ENCODE measurements at places on chromosomes 3 and 15. TPM values are rescaled to one million over a fixed set of nuclear protein-coding genes. Genes with fewer than 3 reads are reported as not detected.
A peak's percentile ranks its signal among the peaks of the same experiment; 100 is the strongest.

DNA sequence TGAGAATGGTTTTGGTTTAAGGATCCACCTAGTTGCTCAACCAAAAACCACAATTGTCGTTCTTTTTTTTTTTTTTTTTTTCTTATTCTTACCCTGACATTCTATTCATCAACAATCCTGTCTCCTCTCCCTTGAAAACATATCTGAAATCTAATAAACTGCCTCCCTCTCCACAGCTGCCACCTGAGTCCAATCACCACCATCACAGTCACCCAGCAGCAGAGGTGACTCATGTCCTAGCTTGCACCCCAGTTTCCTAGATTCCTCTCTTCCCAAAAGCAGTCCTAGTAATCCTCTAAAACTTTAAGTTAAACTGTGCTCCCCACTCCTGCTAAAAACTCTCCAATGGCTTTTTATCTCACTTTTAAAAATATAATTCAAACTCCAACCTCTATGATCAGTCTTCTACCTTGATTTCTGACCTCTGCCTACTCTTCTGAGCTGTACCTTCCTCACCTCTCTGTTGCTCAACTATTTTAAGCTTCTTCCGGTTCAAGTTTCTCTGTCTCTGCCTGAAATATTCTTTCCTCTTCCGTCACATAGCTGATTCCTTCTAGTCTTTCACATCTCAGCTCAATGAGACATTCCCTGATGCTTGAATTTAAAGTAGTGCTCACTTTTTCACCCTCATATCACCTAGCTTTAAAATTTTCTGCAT lies 33.7 kb upstream of the RBMS3 start:
- no peak overlapping the region for H3K27ac ChIP-seq
- no peaks in the 10 kb centered on the region for H3K36me3 ChIP-seq
- H3K4me3 ChIP-seq: no peak overlapping the region

GRCh38 chr3:170049146-170050000 lies 11.6 kb downstream of the GPR160 start:
- H3K4me1 ChIP-seq: peaks cover 13% of the 10 kb centered on the region
- no peaks in the 10 kb centered on the region for H3K27me3 ChIP-seq
- H3K27ac ChIP-seq: no peak overlapping the region
- H3K36me3 ChIP-seq: peaks cover 1% of the 10 kb centered on the region
- no peak for DNase-seq

DNA sequence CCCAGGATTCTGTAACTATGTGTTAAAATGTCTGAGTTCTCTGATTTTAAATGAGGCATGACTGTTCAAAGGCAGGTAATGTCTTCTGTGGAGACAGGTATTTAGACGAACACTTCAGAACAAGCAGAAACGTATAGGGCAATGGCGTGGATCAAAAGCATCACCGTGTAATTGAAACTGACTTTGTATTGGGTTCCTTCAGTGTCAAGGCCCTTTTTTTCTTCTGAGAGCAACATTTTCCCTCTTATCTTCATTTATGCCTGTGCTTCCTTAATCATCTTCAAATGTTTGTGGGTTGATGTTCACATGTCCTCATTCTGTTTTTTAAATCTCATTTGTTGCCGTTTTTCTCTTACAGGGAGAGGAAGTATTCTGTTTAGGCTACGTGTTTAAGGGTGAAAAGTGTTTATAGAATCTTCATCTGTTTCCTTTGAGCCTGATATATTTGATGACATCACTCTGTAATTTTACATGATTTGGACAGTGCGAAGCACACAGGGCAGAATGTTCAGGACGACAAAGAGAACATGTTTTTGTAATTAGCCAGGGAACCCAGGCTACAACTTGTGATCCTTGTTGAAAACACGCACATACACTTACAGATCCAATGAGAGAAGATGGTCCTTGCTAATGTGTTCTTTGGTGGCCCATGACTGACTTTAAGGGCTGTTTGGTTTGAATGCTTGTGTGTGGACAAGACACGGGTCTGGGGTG lies 196.0 kb downstream of the LRTM1 start:
- no peaks in the 10 kb centered on the region for H3K27me3 ChIP-seq
- H3K36me3 ChIP-seq: no peaks in the 10 kb centered on the region
- DNase-seq: no peak
- H3K27ac ChIP-seq: no peak overlapping the region
- no peaks in the 10 kb centered on the region for H3K4me1 ChIP-seq

GRCh38 chr3:157147099-157147803 lies 12.7 kb downstream of the CCNL1 start:
- H3K27me3 ChIP-seq: no peaks in the 10 kb centered on the region
- H3K4me3 ChIP-seq: no peak overlapping the region

GRCh38 chr15:39188930-39189329 lies 391.9 kb upstream of the THBS1 start:
- no peaks in the 10 kb centered on the region for H3K4me1 ChIP-seq
- DNase-seq: no peak
- H3K27me3 ChIP-seq: peaks cover 6% of the 10 kb centered on the region
- no peak overlapping the region for H3K4me3 ChIP-seq

GRCh38 chr3:72576563-72576962 lies 271.7 kb downstream of the SHQ1 start:
- H3K27ac ChIP-seq: no peak overlapping the region
- DNase-seq: no peak
- H3K36me3 ChIP-seq: no peaks in the 10 kb centered on the region
- no peak overlapping the region for H3K4me3 ChIP-seq
- H3K4me1 ChIP-seq: no peaks in the 10 kb centered on the region

GRCh38 chr15:88803241-88803919 lies at the start of gene ACAN:
Gene ACAN (plus strand): TSS chr15:88803436. CDS start chr15:88836207, 32,771 bp downstream.
- H3K36me3 ChIP-seq: no peaks in the 10 kb centered on the region
- peaks cover 6% of the 10 kb centered on the region for H3K4me1 ChIP-seq
- no peak for DNase-seq
- H3K4me3 ChIP-seq: no peak within 1 kb of the TSS
- H3K27ac ChIP-seq: no peak within 1 kb of the TSS

GRCh38 chr3:186414735-186415419 lies 52.8 kb upstream of the DGKG start:
- H3K4me3 ChIP-seq: no peak overlapping the region
- H3K27ac ChIP-seq: no peak overlapping the region
- H3K27me3 ChIP-seq: no peaks in the 10 kb centered on the region
- peaks cover 45% of the 10 kb centered on the region for H3K4me1 ChIP-seq
- no peak for DNase-seq

GRCh38 chr3:69941439-69942176 lies 57.9 kb upstream of the SAMMSON start:
- no peak for DNase-seq
- no peaks in the 10 kb centered on the region for H3K36me3 ChIP-seq
- H3K4me3 ChIP-seq: no peak overlapping the region
- H3K27ac ChIP-seq: no peak overlapping the region
- H3K4me1 ChIP-seq: no peaks in the 10 kb centered on the region

DNA sequence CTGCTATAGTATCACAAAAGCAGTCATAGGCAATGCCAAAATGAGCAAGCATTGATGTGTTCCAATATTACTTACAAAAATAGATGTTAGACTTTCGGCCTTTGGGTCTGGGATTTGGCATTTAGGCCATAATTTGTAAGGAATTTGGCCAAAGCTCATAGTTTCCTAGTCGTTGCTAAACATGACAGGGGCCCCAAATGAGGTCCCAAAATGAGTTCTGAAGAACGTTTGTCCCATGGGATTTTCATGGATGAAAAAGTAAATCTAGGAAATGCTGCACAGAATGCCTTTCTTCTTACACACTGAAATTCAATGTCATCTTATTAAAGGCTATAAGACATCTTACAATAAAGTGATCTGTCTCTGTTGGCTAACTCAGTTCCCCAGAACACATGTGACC lies 456.0 kb downstream of the CNTN4 start:
- no peak overlapping the region for H3K27ac ChIP-seq
- no peaks in the 10 kb centered on the region for H3K4me1 ChIP-seq
- H3K4me3 ChIP-seq: no peak overlapping the region
- H3K27me3 ChIP-seq: peaks cover 3% of the 10 kb centered on the region

GRCh38 chr15:38531509-38531908 lies 33.1 kb downstream of the RASGRP1 start:
- peaks cover 98% of the 10 kb centered on the region for H3K4me1 ChIP-seq
- H3K27me3 ChIP-seq: no peaks in the 10 kb centered on the region
- H3K36me3 ChIP-seq: peaks cover 80% of the 10 kb centered on the region
- DNase-seq: no peak

DNA sequence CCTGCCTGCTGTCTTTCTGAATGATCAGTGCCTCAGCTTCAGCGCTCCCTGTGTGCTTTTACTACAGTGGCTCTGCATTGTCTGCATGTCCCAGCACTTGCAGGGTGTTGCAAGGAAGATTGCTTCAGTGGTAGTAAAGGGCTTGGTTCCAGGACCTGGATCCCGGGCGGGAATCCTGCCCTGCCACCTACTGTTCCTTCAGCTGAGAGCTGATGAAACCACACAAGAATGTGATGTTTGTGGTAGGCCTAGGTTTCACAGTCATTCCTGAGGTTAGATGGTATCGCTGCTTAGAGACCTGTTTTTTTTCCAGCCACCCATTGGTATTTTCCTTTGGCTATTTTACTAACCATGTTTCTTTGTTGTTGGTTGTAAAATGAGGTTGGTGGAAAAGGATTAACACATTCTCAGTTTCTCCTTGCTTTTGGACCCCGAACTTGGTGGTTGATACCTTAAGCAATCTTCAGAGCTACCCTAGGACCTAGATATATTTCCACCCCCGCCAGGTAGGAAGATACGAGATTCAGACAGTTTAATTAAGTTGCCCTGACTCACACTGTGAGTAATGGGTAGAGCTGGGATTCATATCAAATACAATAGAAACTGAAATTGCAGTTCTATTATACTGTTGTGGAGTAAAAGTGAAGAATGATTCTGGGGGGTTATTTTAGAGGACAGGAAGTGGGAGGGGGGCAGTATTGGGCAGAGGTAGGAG lies 11.4 kb downstream of the GPR87 start:
- H3K27me3 ChIP-seq: peaks cover 17% of the 10 kb centered on the region
- H3K4me1 ChIP-seq: peaks cover 78% of the 10 kb centered on the region
- peak overlapping the region; percentile 56 for H3K27ac ChIP-seq

DNA sequence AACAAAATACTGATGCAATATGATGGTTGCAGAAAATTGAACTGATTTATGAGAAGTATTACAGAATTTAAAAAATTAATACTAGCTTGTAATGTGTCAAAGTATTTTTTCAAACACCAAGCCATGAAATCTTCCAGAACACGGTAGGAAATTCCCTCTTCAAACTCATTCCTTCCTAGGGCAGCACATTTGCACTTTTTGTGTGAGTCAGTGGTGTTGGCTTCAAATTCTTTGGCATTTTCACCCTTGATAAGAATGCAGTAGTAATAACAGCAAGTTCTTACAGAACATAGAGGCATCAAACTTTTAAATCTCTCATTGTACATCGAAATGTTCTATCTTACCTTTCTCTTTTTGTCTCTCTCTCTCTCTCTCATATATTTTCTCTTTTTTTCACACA lies 191.8 kb downstream of the CGGBP1 start:
- no peaks in the 10 kb centered on the region for H3K27me3 ChIP-seq
- no peak overlapping the region for H3K27ac ChIP-seq
- no peaks in the 10 kb centered on the region for H3K4me1 ChIP-seq
- DNase-seq: no peak
- H3K36me3 ChIP-seq: no peaks in the 10 kb centered on the region

Gene GOLGA8T
- 0.19 TPM for total RNA-seq

Gene CYP11A1
- 0.29 TPM for total RNA-seq

Gene PDZRN3
- not detected for total RNA-seq

Gene CIP2A
- 45.1 TPM for total RNA-seq

Gene LNP1
- 2.3 TPM for total RNA-seq

Gene CYP1A2
- total RNA-seq: not detected

Gene PPM1M
- 111 TPM for total RNA-seq

Gene ST3GAL6
- not detected for total RNA-seq

Gene ADAMTS17
- 1.2 TPM for total RNA-seq

Gene C3orf49
- total RNA-seq: not detected

Gene TRIM42
- total RNA-seq: not detected

Gene SAXO2
- total RNA-seq: 0.81 TPM
